ENCODE measurements at places on chromosomes 12 and 14.

- DNase-seq = no peak
Measured at GRCh38 chr12:14317362-14318146, 47.9 kb upstream of the ATF7IP start.

- DNase-seq = no peak
Measured at GRCh38 chr12:108846290-108846701, 11.1 kb downstream of the SSH1 start.

GRCh38 chr12:45212064-45212463 is 3.8 kb upstream of the ANO6 start:
- DNase-seq = no peak

GRCh38 chr14:89351516-89352404 is 65.3 kb downstream of the FOXN3 start:
- DNase-seq = peak; percentile 50

DNA sequence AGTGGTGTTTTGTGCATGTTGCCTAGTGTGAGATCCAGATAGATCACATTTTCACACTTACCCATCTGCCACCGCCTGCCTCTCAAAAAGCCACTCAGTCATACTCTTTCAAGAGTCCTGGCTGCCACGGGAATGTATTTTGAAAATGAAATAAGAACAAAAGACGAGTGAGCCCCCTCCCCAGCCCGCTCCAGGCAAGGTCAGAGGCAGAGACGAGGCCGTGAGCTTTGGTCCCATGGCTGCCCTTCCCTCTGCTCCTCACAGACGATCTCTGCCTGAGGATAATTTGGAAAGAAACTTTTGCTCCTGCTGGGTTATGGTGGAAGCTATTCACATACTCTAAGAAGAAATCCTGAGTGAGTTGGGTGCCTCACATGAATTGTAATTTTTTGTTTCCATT is 924.3 kb downstream of the BCL11B start:
- DNase-seq = no peak

GRCh38 chr12:19896041-19896440 is 456.7 kb downstream of the AEBP2 start:
- DNase-seq = peak; percentile 21

GRCh38 chr12:15208871-15209656 is 12.2 kb downstream of the RERG start:
- DNase-seq = peak; percentile 15

DNA sequence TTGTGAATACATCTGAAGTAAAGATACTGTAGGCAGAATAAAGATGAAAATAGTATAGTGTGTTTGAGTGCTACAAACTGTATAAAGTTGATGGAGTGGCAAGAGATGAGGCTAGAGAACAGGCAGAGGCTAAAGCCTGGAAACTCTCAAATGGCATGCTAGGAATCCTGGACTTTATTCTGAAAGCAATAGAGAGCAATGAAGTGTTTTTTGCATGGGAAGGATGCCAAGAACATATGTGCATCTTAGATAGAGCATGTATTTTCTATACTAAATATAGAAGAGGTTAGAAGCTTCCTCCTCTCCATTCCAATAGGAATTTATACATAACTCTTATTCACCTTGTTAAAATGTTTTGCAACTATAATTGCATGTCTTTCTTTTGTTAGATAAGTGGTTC is 86.3 kb upstream of the TMTC2 start:
- peak; percentile 43 for DNase-seq

DNA sequence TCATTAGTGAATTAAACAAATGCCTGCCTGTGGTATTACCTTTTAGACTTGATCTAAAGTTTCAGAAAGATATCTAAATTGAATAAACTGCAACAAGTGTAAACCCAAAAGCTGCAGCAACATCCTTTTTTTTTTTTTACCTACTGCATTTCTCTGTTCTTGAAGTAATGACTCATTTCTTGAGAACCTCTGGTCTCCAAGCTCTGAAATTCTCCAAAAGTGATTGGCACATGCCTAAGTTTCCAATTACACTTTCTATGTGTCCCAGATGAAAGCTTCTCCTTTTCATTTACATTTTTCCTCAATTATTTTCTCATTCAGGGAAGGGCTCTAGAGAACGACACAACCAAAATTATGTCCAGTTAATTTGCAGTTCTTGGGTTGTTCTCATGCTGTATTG is 435.2 kb upstream of the DCN start:
- no peak for DNase-seq

DNA sequence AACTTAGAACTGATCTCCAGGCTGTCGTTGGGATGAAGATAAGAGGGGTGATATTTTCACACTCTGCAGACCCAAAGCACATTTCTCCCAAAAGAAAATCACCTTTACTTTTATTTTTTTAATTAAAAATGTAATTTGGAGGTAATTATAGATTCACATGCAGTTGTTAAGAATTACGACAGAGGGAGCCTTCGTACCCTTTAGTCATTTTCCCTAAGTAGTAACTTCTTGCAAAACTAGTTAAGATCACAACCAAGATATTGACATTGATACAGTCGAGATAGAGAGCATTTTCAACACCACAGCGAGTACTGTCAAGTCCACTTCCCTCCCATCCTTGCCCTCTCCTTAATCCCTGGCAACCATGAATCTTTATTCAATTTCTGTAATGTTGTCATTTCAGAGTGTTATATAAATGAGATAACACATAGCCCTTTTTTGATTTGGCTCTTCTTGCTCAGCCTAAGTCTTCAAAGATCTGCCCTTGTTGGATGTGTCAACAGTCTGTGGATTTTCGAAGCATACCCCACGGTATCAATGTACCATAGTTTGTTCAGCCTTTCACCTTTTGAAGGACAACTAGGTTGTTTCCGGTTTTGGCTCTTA is 39.6 kb downstream of the DNAH10 start:
- peak; percentile 81 for DNase-seq

- DNase-seq = no peak
Measured at GRCh38 chr12:95136598-95136997, 63.2 kb upstream of the NR2C1 start.
